Stimulated activated CD8-positive, alpha-beta memory T cell treated with anti-CD3 and anti-CD28 coated beads, Interleukin-15, amount 100 ng/mL, for 4 hours (primary cell): ENCODE measurements at places on chromosomes 7 and 10.

DNA sequence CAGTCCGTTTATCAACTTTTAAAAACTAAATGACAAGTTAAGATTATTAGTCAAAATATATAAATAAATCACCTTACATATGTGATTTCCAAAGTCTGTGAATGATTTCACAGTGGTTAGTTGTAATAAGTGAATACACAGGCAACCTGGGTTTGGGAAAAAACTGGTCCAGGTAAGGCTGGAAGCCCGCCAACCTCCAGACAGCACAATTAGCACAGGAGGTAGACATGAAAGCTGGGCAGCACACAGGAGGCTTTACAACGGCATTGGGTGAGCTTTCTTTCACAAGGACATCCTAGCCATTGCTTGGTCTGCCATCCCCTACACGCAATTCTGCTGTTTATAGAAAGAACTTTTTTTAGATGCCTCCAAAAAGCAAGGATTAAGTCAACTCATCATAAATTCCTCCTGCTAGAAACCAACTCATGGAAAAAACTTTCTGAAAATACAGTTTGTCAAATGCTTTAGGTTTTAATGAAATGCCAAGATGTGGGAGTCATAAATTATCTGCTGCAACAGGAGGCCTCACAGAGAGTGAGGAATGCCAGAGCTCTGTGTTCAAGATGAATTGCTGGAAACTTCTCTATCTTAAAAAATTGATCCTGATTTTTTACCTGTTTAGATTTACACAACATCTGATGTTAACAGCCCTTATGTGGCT, 346.8 kb upstream of the NFE2L3 start:
- DNase-seq = no peak

DNA sequence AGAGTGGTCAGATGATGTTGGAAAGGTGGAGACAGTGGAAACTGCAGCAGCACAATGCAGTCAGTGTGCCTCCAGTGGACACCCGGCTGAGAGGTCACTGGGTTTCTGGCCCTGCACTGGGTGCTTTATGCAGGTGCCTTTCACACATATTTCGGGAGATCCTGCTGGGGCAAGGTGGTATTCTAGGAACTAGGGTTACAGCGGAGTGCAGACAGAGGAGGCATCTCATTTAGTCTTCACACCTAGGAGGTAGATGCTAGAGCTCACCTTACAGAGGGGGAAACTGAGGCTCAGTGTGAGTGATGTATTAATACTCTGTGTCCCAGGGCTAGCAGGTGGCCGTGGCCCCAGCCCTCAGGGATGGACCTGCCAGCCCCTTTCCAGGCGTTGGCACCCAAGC, 103.9 kb upstream of the KCTD7 start:
- DNase-seq = no peak

GRCh38 chr7:25720427-25720826, 431.6 kb upstream of the NFE2L3 start:
- no peak for DNase-seq

GRCh38 chr7:35553519-35553918, 141.4 kb downstream of the HERPUD2 start:
- no peak for DNase-seq

- DNase-seq = no peak
These were observed 25.1 kb upstream of the AOAH start for GRCh38 chr7:36749282-36749960.

DNA sequence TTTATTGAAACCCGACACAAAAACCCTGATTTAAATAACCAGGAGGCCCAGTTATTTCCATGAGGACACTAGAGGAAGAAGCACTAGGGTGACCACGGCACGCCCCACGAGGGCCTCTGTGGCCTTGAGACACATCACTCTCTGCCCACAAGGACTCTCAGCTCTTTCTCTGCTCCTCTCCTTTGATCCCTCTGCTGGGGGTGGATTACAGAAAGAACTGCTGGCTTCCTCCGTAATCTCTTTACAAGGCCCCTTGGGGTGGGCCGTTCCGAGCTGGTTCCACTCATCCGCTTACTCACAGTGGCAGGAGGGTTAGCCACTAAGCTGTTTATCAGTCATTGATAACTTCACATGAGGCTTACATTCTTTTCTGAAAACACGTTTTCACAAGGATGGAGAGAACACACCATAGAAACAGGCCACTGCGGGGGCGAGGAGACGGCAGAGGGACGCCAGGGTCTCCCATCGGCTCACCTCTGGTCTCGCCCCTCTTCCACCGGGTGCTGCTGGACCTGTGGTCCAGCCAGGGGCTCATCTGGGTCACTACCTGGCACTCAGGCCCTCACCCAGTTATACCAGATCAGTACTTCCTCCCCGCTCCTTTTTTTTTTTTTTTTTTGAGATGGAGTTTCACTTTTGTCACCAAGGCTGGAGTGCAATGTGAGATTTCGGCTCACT, 17.6 kb upstream of the PFKFB3 start:
- DNase-seq = no peak

- no peak for DNase-seq
These were observed 28.3 kb upstream of the PIP4K2A start for GRCh38 chr10:22742678-22743077.
